Ureter (tissue), 1 donor: ENCODE measurements at places on chromosomes 3 and 15. TPM values are rescaled to one million over a fixed set of nuclear protein-coding genes. Genes with fewer than 3 reads are reported as not detected.

The PRTG gene
- total RNA-seq: 3.7 TPM

GRCh38 chr3:44995142-44995770 is 19.2 kb downstream of the EXOSC7 start:
- no peak for DNase-seq

The NEK11 gene
- 10.2 TPM for total RNA-seq

GRCh38 chr3:177597311-177598096 is 400.2 kb upstream of the TBL1XR1 start:
- no peak for DNase-seq

DNA sequence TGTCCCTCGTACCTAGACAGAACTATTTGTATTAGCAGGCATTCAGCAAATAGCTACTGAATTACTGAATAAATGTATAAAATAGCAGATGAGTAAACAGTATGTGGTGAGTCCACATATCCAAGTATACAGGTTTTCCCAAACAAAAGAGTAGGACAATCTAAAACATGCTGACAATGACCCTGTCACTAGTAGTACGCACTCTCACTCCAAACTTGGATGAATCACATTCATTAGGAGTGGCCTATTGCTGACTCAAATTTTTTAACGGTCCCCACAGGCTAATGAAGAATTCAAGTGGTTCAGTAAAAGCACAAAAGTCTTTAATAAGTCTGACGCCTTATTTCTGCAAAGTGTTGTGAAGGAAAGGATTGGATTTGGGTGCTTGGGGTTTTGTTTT is 449.3 kb upstream of the THBS1 start:
- DNase-seq: no peak

The TIMP4 gene
- 16.5 TPM for total RNA-seq
